AG09319 (cell line): ENCODE measurements at places on chromosomes 7 and 10.

DNA sequence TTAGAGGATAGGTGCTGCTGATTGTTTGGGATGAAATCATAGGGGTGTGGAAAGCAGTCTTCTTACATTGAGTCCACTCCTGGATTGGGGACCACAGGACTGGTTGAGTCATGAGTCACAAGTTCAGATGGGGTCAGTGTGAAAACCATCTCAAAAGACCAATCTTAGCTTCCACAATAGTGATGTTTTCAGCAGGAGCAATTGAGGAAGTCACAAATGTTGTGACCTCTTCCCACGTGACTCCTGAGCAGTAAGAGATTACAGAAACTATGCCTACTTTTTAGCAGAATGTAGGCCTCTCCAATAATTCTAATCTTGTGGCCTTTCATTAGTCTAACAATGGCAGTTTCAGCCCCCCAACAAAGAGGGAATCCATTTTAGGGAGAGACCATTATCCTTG, 256.9 kb upstream of the CDC14C start:
- no peak for DNase-seq

- no peak for DNase-seq
Observed at GRCh38 chr10:121710207-121710606, 112.0 kb upstream of the FGFR2 start.

GRCh38 chr7:43664681-43665080, 64.6 kb downstream of the COA1 start:
- DNase-seq = no peak

DNA sequence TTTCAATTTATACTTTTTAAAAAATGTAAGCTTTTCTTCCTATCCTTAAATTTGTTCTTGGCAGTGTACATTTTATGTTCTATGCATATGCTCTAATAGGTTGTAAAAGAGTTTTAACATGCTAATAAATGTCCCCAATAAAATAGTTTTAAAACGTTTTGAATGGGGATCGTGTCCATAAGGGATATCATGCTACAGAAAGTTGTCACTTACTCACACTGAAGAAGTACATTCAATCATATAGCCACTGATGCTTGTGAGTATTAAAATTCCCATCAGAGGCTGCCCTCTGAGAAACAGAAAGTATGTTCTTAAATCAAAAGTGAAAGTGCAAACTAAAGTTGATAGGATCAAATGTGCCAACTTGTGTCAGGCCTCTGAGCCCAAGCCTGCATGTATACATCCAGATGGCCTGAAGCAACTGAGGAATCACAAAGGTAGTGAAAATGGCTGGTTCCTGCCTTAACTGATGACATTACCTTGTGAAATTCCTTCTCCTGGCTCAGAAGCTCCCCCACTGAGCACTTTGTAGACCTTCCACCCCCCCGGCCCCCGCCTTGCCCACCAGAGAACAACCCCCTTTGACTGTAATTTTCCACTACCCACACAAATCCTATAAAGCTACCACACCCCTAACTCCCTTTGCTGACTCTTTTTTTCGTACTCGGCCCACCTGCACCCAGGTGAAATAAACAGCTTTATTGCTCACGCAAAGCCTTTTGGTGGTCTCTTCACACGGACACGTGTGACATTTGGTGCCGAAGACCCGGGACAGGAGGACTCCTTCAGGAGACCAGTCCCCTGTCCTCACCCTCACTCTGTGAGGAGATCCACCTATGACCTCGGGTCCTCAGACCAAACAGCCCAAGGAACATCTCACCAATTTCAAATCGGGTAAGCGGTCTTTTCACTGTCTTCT, 877 bp upstream of the NOD1 start:
- DNase-seq = no peak

- no peak for DNase-seq
Observed at GRCh38 chr7:134852625-134853024, 73.2 kb downstream of the CALD1 start.

DNA sequence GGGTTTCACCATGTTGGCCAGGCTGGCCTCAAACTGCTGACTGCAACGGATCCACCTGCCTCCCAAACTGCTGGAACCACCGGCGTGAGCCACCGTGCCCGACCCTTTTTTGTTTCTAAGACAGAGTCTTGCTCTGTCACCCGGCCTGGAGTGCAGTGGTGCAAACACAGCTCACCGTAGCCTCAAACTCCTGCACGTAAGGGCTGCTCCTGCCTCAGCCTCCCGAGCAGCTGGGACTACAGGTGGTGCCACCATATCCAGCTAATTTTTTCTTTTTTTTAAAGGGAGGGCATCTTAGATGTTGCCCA, 36.4 kb downstream of the ADAP1 start:
- no peak for DNase-seq

DNA sequence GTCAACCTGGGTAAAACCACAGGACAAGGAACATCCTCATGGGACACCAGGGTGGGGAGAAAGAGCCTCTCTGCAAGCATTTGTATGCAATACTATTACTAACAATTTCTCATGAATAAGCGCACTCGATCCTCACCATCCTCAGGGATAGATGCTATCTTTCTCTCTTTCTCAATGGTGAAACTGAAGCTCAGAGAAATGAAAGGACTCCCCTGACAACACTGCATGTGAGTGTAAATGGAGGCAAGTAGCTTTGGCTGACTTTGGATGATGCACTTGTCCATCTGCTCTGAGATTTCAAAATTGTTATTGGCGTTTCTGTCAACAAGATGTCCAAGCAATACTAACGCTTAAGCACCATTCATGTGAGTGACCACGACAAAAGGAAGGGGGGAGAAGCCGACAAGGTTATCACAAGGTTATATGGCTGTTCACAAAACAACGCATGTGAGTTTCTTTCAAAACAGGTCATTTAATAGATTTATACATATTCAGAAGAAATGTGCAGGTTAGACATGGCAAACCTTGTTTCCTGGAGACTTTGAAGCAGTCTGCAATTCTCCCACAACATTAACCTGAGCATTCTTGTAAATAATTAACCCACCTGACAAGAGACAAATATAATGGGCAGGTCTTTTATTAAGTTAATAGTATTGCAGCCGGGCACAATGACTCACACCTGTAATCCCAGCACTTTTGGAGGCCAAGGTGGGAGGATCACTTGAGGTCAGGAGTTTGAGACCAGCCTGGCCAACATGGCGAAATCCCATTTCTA, 54.0 kb downstream of the IFIT5 start:
- DNase-seq = no peak

DNA sequence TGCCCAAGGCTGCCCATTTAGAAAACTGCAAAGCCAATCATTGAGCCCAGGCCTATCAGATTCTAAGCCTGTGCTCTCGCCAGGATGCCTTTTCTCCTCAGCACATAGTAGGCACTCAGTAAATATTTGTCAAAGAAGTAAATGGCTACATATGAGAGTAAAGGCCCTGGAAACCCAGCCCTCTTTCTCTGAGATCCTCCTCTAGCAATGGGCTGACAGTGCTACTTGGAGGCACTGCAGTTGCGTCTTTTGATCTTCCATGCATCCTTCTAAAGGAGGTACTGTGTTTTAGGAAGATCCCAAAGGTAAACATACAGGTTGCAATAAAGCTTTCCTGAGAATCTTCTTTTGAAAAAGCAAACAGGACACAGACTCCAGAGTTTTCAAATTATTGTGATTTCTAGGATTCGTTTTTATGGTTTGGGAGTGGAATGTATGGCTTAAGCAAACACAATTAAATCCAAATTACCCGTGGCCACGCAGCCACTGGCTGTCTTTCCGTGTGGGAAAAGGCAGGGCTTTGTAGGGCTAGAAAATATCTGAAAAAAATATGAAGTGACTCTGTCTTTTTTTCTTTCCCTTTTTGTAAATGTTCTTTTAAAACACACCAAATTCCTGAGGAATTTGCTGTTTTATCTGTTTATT, 151.3 kb upstream of the BMPER start:
- DNase-seq = no peak

DNA sequence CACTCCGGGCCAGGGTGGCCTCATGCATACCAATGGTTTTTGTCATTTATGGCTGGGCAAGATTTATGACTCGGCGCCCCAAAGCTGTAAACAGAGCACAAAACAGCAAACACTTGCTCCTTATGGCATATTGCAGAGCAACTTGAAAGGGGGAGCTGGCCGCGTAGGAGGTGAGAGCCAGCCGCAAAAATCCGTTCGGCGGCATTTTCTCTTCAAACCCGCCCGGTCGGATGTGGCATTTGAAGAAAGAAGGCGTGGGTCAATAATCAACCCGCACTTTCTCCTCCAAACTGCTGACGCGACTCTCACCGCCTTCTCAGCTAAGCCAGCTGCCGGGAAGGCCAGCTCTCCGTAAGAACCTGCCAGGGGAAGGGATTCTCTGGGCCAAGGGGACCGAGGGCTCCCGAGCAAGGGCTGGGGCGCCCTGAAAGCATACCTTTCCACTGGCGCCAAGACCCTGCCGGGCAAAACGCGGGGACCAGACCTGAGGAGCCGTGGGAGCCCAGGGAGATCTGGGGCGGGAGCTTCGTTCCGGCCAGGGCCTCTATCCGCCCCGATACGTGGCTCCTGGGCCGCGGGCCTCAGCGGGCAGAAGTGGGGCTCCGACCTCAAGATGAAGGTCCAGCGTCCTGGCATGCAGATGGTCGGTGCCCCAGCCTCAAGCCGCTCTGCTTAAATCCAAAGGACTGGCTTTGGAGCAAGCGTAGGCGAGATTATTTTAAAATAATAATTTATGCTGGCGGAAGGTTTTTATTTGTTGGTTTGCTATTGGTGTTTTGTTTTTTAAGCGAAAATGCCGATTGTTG, 12.9 kb upstream of the HOXA2 start:
- DNase-seq = no peak

- DNase-seq = no peak
Observed at GRCh38 chr7:90064370-90064769, 89.9 kb upstream of the STEAP1 start.

DNA sequence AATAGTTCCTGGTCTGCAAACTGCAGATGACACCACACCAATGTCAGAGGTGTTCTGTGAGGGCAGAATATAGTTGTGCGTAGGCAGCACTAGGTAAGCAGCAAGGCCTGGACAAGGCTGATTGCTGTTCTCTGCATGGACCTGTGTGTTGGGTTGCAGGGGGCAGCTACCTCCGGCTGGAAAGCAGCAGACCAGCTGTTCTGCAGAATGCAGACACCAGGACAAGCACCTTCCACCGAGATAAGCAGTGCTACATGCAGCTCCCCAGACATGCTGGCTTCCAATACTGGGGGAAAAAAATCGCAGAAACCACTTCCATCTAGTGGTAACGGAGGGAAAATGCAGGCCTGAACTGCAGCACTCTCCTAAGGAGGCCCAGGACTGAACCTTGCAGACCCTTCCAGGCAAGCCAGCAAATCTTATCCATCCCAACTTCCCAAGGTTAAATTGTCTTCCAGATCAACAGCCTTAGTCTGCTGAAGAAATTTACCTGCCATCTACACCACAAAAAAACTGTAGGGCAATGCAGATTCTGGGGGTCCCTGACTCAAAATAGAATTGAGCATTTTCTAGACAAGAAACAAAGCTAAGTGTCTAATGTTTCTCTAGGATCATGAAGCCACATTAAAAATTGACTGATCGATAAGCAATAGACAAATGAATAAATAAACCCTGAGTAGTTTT, 50.5 kb upstream of the COBL start:
- DNase-seq = no peak

DNA sequence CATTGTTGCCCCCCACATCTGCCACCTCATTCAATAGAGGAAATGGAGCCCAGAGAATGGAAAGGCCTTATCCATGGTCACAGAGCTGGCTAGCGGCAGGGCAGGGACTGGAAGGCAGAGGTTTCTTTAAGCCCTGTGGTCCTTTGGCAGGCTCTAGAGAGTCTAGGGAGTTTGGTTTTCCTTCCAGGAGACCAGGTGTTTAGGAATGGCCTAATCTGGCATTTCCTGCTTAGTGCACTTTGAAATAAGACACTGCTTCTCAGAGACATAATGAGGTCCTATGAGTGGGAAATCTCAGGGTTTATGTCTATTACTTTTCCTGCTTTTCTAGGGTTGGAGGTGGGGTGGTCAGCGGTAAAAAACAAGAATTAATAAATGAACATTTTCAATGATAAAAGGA, 6.1 kb downstream of the MARVELD1 start:
- no peak for DNase-seq

DNA sequence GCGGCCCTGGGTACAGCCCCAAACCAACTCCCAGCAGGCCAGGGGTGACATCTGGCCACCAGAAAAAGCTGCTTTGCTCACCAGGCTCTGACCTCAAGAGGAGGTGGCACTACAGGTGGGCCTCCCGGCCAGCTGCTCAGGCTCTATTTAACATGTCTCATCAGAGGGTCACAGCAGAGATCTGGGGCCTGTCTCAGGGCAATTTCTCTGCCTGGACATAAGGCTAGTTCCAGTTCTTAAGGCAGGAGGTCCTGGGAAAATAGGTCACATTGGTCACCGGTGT, 88.6 kb downstream of the GFRA1 start:
- DNase-seq = no peak

GRCh38 chr7:88167223-88167622, 52.6 kb downstream of the SRI start:
- DNase-seq = no peak

DNA sequence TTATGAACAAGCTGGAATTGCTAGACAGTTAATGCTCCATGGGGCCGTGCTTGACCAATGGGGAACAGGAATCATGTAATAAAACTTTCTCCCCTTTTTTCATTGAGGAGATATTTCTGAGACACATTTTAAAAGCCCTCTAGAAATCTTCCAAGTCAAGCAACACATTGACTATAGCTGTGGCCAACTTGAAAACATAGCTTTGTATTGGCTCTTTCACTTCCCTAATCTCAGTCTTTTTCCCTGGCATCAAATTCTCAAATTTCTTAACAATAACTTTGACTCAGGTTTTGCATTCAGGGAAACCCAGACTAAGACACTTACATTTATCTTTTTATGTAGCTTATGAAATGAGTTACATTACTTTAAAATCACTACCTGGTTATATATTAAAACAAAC, 947.1 kb upstream of the MBL2 start:
- DNase-seq = no peak

DNA sequence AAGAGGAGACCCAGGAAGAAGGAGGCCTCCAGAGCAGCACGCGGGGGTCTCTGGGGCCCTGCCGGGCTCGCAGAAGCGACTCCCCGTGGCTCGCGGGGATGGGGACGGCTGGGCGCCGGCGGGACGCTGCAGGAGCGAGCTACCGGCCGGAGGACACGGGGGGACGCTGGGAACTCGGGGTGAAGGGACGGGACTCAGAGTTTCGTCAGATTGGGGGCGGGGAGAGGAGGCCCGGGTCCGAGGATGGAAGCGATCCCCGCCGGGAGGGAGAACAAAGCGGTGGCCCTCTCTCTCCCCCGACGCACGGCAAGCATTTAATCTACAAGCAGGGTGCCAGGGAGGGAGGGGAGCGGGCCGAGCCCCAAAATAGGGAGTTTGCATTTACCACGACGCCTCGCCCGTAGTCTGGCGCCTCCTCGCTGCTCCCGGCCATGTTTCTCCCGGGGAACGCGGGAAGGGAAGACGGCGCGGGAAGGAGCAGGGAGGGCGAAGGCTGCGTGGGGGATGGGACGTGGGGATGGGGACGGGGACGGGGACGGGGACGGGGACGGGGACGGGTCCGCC, at the start of gene PRTFDC1:
Gene PRTFDC1 (minus strand): TSS at position 464 of the 564 bp plus-strand sequence. CDS start 31 bp downstream, at position 433.
- DNase-seq = no peak
